Mucosa of gallbladder (tissue), 1 donor: ENCODE measurements at places on chromosomes 5 and 9. TPM values are rescaled to one million over a fixed set of nuclear protein-coding genes. Genes with fewer than 3 reads are reported as not detected.

Gene RBM27
- 14.2 TPM for total RNA-seq

DNA sequence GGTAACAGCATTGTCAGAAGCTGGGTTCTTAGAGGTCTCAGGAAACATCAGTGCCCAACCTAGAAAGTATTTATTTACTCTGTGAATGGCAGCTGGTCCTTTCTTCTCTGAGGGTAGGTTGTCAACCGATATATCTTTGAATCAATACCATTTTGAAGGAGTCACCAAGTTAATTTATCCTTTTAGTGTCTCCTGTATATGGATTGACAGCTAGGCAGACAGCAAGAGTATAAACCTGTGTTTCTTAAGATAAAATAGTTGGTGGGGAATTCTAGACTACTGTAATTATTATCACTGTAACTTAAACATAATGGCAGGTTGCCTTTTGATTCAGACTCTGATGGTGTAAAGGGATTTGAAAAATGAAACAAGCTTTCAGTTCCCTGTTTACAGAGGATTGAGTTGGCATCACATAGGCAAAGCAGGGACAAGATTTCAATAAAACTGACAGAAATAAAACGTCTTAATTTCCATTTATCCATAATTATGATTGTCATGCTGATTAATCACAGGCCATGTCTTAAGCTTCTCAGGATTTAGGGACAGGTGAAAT is 190.8 kb upstream of the HAPLN1 start:
- no peak for DNase-seq

GRCh38 chr9:12774861-12775678 is at the start of gene LURAP1L:
Gene LURAP1L (plus strand): TSS chr9:12775020. CDS start chr9:12775716, 696 bp downstream.
- DNase-seq: peak; percentile 73

- DNase-seq: no peak
Observed at GRCh38 chr5:147611483-147611882, 101.6 kb upstream of the DPYSL3 start.

Gene SLCO4C1
- total RNA-seq: 8.1 TPM

Gene LIX1
- total RNA-seq: 0.17 TPM

Gene RUSC2
- 35.2 TPM for total RNA-seq

DNA sequence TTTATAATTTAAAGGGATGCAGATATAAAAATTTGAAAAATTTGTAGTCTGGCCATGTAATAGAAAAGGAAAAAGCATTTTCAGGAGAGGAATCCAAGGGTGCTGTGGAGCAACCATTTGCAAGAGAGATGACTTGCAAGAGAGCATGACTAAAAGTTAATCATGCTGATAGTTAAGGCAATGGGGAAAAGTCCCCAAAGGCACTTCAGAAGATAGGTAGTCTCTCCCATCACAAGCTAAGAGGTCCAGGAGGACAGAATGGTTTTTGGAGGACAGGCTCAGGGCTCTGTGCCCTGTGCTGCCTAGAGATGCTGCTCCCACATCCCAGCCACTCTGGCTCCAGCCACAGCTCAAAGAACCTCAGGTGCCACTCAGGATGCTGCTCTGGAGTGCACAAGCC is 38.8 kb downstream of the DNAJB5 start:
- no peak for DNase-seq

DNA sequence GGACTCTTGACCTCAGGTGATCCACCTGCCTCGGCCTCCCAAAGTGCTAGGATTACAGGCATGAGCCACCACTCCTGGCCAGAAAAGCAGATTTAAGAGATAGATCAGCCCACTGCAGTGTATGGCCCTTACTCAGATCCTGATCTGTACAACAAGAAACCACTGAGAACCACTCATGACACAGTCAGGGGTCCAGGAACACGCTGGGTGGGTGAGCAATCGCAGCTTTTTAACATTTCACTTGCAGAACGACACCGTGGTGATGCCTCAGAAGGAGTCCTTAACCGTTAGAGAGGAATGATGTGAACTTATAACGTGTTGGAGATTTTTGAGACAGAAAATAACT is 45.3 kb upstream of the NSMF start:
- DNase-seq: no peak

Gene VCAN
- 43.5 TPM for total RNA-seq

Gene NR4A3
- total RNA-seq: 7.5 TPM

- DNase-seq: peak; percentile 19
Observed at GRCh38 chr5:73274881-73275663, 102.1 kb downstream of the TMEM174 start.

GRCh38 chr5:59923465-59923864 is 29.9 kb upstream of the PDE4D start:
- no peak for DNase-seq

Gene RASEF
- 30.3 TPM for total RNA-seq

Gene PRRX2
- total RNA-seq: 1.5 TPM

DNA sequence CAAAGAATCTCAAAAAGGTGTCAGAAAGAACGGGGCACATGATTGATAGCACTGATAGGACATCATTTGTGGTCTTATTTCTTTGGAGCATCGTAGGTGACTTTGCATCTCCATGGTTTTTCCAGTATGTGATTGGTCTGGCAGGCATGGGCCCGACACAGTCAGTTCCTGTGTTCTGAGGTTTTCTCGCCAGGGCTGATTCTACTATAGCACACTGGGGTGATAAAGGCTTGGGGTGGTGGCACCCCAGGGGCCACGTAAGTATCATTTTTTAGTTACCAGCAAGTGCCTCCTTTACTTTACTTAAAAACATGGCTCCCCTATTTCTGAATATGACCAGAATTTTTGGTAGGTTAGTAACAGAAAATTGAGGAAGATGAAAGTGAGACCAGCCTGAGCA is 202.7 kb downstream of the RFK start:
- no peak for DNase-seq

Gene FAM151B
- 3.0 TPM for total RNA-seq

Gene IL5
- total RNA-seq: not detected

DNA sequence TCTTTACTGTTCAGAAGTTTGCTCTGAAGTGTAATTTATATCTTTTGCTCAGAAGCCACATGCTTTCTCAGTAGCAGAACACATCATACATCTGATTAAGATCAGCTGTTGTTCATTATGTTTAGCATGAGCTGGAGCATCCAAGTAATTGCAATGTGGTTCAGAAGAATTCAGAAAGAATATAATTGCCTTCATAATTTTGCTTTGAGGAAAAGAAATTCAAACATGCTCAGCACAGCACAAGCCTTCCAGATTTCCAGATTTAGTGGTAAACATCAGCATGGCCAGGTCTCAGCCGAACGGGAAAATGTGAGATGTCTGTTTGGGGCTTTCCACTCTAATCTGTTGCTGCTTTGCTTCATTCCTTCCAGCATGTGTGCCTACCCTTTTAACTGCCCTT is 65.9 kb downstream of the ITGA1 start:
- DNase-seq: no peak

Gene SLC25A48
- total RNA-seq: 0.43 TPM

Gene ENTREP1
- total RNA-seq: 10.1 TPM

GRCh38 chr5:82561797-82562196 is 283.6 kb upstream of the RPS23 start:
- no peak for DNase-seq

- DNase-seq: no peak
Observed at GRCh38 chr5:40904994-40905306, 4.3 kb upstream of the C7 start.

- no peak for DNase-seq
Observed at GRCh38 chr9:134936346-134937163, 18.8 kb upstream of the FCN1 start.

DNA sequence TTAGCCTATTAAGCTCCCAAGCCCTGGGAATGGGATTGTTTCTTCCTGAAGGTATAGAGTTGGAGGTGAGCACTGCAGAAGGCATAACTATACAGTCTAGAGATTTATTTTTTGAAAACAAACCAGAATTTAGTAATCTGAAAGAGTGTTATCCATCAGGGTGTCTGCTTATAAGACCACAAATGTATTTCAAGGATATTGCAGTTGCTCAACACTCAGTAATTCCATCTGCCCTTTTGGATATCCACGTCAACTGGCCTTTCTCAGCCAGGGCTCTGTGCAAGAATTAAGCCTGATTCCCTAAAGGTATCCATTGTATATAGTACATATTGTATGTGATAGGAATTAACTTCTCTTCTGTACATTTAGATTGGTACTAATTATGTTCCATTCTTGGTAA is 15.0 kb upstream of the IL31RA start:
- no peak for DNase-seq

Gene IL33
- total RNA-seq: 17.7 TPM

DNA sequence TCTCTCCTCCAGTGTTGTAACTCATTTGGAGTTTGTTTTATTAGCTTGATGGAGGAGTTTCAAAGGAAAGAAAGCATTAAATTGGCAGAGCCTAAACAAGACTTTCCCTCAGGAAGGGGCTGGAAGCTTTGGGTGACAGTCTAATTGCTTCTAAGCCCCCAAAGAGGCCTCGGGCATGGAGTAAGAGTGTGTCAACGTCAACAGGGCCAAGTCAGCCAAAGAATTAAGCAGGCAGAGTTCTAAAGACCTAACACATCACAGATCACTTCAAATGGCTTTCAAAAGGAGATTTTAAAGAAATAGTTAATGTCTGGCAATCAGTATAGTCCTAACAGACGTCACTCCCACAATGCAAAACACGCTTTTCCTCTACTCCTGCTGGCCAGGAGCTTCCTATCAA is 234.5 kb downstream of the EFNA5 start:
- DNase-seq: no peak

Gene PBX3
- 57.7 TPM for total RNA-seq

GRCh38 chr9:87431837-87432236 is 65.8 kb upstream of the DAPK1 start:
- DNase-seq: no peak

Gene LRRC70
- total RNA-seq: 1.0 TPM

Gene SHLD3
- total RNA-seq: 3.1 TPM
